ENCODE measurements at places on chromosomes 11 and 22.
A peak's percentile ranks its signal among the peaks of the same experiment; 100 is the strongest.

DNA sequence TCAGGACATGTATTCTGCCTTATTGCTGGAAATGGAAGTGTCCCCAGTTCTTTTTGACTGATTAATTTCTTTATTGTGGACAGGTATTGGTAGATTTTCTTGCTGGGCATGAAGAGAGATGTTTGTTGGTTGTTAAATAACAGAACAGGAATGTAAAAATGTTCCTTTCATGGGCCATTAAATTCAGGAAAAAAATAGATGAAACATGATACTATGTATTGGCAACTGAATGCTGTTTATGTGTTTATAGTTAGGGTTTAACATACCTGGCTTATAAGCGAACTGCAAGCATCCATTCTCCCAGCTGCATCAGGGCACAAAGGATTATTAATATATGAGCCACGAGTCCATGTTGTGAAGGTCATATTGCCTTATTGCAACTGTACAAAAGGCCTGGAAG is 368.5 kb downstream of the NELL1 start:
- DNase-seq: no peak

DNA sequence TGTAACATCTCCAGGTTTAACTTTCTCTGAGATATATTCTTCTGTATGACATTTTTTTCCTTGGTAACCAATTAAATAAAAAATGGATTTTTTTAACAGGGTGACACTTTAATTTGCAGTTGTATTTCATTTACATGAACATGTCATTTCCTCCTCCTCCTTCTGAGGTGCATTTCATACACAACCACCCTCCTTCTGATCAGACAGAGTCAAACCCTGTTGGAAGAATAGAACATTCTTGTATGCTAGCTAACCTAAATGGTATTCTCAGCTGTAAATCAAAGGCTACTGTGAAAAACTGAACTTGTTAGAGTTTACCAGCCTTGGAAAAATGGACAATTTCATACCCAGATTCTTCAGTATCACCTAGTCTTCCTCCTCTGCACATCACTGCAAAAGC is 52.7 kb upstream of the CHRM4 start:
- no peak for DNase-seq

DNA sequence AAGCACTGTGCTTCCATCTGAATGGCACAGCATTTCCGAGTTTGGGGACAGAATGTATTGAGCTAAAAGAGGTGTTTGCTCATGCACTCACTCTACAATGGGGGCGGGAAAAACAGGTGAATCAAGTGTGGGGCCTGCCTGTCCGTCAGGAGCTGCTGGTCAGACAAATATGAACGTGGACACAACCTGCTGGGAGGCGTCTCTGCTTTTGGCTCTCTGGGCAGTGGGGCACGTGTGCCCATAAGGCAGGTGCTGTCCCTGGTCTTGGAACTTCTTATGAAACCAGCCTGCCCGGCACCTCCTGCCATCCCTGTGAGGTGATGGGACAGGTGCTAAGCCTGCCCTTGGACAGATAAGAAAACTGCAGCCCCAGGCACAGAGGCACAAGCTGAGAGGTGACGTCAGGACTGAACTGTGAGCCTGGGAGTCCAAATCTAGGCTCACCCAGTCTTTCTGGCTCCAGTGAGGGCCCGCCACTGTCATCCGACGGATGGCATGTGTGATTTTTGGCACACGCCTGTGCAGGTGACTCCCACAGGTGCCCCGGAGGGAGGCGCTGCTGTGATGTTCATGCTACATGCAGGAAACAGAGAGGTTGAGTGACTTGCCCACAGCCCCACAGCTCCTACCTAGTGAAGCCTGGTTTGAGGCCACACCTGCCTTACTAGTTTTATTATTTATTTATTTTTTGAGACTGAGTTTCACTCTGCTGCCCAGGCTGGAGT is 51.6 kb downstream of the SMIM38 start:
- no peak for DNase-seq

GRCh38 chr11:63876616-63877015 is 37.7 kb downstream of the MARK2 start:
- DNase-seq: no peak

DNA sequence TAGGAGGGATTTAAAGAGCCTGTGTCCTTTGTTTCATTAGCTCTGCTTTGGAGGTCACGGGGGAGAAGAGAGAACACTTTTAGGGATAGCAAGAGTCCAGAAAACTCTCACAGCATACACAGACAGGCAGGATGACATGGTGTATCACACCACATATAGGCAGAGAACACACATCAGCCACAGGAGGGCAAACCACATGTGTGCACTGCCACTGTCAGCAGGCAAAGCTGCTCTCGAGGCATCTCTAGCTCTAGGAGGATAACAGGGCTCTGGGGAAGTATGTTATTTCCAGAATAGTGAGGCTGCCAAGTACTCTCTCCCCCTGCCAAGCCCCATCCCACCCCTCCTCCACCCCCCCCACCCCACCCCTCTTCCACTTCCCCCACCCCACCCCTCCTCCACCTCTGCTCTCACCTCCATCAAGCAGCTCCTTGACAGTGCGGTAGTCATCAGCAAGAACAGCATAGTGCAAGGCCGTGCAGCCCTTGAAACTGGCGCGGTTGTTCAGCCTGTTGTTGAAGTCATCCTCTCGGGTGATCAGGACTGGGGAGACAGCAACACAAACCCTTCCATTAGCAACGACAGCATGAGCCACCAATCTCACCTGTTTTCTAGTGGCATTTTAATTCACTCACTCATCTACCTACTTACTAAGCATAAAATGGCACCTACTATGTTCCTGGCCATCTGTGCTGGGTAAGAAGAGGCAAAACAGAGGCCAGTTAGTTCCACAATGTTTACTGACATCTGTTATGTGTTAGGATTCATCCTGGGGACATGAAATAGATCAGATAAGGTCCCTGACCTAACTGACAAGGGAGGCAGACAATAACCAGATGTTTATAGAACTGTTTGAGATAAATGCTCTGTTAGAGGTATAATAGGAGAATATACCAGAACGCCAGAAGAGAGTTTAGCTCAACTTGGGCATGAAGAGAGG is 75.6 kb downstream of the CLPB start:
- DNase-seq: no peak

- DNase-seq: peak; percentile 64
Observed at GRCh38 chr22:50342651-50343540, at the start of gene PPP6R2. PPP6R2 (plus strand) TSS chr22:50343327; CDS start chr22:50393909, 50,582 bp downstream.

- DNase-seq: no peak
Observed at GRCh38 chr22:36585841-36586240, 56.9 kb upstream of the EIF3D start.

DNA sequence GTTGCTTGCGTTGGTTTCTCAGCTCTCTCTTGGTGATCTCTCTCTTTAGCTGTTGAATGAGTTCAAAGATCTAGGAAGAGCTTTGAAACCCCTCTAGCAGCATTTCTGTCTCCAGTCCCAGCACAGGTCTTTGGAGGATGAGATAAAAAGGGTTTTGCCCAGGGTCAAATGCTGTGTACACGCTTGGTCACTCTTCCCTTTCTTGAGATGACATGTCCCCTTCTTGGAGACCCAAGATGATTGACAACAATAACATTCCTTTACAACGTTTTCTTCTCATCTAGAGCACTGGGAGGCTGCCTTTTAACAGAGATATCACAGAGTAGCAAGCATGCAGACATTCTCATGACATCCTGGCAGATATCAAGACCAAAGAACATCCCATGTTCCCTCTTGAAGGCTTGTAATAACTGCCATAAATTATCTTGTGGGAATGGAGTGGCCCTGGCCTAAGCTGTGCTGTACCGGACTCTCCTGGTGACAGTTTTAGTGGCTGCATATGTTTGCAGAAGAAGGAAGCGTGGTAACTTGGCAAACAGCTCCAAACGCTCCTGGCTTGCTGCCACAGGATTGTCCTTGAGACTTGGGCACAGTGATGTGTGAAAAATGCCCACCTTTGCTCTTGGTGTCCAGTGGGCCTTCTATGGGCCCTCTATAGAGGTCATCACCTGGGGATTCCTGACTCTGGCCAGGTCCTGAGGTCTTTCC is 107.8 kb downstream of the PTPRJ start:
- no peak for DNase-seq

DNA sequence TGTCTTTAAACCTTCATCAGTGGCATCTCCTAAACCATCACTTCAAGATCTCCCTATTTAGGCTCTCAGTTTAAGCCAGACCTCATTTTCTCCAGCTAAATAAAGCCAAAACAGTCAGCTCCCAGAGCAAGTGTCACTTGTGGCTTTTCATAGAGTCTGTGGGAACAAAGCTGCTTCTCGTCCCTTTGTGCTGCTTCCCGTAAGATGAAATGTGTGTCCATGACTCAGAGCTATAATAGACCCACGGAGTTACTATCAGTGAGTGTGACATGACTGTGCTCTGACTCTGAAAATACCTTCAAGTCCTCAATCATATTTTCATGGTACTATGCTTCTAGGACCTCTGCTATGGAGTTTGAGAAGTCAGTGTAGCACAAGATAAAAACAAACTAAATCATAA is 57.3 kb upstream of the SLN start:
- no peak for DNase-seq

DNA sequence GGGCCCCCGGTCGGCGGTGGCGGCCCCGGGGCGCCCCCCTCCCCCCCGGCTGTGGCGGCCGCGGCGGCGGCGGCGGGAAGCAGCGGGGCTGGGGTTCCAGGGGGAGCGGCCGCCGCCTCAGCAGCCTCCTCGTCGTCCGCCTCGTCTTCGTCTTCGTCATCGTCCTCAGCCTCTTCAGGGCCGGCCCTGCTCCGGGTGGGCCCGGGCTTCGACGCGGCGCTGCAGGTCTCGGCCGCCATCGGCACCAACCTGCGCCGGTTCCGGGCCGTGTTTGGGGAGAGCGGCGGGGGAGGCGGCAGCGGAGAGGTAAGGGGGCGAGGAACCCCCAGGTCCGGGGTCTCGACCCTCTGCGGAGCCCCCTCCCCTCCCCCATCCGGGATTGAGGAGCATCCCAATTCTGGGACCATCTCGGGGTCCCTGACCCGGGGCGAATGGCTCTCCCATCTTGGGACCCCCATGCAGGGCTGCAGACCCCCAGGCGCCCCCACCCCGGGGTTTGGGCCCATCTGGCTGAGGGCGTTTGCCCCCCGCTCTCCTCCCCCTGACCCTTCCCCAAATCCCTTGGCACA is 431 bp downstream of the KMT2A start:
- DNase-seq: peak; percentile 15

DNA sequence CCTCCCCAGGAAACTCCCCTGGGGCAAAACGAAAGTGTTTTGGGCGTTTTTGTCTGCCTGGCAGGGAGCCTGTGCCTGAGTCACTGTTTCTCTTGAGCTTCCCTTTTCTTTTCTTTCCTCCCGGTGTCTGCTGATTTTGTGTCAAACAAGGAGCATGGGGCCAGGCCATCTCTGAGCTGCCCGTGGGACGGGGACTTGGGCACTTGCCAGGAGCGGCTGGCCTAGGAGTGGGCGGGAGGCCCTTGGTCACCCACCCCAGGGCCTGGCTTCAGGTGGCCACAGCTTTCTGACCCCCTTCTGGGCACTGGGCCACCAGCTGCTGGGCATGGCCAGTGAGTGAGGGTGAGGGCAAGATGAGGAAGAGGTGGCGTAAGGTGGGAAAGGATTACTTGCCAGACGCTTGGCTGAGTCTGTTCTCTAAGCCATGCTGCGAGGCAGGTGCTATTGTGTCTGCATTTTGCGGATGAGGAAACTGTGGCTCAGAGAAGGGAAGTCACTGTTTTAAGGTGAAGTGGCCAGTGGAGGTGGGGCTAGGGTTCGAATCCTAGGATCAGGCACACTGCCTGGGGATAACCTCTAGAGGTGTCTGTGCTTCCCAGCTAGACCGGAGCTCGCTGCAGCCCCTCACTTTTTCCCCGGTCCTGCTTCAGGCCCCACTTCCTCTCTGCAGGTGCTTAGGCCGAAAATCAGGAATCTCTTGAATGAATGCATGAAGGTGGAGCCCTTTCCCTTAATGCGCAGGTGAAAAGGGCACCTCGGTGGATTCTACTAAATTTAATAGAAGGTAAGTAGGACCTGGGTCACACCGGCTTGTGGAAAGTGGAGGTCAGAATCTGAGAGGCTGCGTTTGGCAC is 7.8 kb upstream of the NFAM1 start:
- DNase-seq: no peak

DNA sequence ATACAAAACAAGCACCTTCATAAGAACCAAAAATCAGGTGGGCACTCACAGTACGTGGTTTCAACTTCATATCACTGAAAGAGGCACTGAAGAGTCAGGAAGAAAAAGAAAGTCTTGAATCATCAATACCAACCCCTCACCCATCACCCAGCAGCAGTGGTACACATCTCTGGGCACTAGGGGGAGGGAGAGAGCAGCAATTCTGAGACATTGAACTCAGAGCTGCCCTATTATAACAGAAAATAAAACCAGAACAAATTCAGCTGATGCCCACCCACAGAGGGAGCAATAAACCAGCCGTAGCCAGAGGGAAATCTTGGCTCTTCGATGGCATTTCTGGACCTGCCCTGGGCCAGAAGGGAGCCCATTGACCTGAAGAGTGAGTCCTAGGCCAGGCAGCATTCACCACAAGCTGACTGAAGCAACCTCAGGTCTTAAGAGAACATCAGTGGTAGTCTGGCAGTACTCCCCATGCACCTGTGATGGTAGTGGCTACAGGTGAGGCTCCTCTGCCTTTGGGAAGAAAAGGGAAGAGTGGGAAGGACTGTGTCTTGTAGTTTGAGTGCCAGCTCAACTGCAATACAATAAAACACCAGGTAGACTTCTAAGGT is 42.2 kb upstream of the FAM181B start:
- no peak for DNase-seq

GRCh38 chr22:43488031-43488866 is 76.4 kb downstream of the MPPED1 start:
- DNase-seq: peak; percentile 28

DNA sequence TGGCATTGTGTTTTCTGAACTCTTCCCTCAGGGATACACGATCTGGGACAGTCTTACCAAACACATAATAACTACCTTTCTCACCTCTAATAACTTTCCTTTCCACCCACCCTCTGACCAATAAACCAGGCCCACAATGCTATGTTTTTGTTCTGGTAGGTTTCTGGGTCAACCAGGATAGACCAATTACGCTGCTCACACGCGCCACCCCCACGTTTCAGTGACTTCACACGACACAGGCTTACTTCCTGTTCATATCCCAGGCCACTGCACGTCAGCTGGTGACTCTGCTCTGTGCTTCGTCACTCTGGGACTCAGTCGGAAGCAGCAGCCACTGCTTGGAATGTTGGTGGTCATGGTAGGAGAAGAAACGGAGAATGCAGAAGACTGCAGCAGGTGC is 2.5 kb downstream of the KRTAP5-4 start:
- no peak for DNase-seq

- no peak for DNase-seq
Observed at GRCh38 chr11:19739872-19740271, 27.2 kb downstream of the NAV2 start.

DNA sequence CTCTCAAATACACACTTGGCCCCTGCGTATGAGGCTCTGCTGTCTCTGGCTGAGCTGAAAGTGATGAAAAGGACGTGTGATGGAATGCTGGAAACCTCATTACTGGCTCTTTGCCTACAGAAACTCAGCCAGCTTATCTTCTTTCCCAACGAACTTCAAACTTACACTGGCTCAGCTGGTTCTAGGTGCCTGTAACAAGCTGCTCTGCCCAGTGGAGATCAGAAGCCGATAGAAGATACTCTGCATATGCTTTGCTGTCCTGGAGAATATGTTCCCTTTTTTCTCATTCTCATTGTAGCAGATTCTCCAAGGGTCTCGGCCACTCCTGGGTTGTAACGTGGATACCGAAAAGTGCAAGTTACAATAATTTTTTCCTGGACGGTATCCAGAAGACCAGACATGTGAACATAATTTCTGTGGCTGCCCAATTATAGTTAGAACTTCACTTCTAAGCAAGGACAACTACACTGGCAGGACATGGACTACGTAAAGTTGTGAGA is 405.3 kb upstream of the CCDC90B start:
- DNase-seq: peak; percentile 86

Measured in muscle of arm (tissue), 14 donors.